ENCODE measurements at places on chromosomes 2 and 18.

DNA sequence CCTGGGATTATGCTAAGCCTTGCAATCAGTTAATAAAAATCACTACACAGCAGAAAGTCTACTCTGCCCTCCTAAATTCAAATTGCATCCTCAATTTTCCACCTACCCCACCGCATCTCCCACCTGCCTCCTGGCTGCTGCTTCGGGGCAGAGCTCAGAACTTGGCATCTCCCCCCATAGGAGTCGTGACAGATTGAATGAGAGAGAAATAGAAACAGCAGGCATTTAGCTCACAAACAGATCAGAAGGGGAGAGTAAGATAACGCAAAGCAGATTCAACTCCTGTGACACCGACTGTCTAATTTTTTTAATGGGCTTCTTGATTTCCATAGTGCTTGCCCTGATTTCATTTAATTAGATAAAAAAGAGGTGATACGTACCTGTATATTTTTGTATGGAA, 24.7 kb upstream of the LRRC30 start:
- no peak for DNase-seq

DNA sequence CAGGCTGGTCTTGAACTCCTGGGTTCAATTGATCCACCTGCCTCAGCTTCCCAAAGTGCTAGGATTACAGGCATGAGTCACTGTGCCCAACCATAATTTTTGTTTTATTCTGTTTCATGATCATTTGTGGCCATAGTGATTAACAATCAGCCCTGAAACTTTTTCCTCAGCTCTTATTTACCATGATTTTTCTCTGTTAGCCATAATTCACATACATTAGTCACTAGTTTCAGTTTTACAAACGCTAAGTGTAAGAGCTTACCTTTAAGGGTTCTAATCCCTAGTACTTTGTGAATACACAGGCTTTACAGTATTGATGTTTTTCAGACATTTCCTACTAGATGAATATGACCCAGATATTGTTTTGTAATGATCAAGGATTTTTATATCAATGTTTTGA, 216.1 kb downstream of the DPP4 start:
- DNase-seq = no peak

DNA sequence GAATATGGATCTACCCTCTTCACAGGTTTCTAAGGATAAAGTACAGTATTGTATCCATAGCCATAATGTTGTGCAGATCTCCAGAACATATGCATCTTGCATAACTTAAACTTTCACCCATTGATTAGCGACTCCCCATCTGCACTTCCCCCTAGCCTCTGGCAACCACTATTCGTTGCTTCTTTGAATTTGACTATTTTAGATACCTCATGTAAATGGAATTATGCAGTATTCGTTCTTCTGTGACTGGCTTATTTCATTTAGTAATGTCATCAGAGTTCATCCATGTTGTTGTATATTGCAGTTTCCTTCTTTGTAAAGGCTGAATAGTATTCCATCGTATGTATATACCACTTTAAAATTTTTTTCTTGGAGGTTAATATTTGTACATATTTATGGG, 128.9 kb downstream of the SMAD7 start:
- DNase-seq = no peak

- no peak for DNase-seq
These were observed 253.8 kb upstream of the LYPD1 start for GRCh38 chr2:132923787-132924186.

GRCh38 chr18:57435846-57436190, 644 bp downstream of the ONECUT2 start:
- DNase-seq = peak; percentile 33

DNA sequence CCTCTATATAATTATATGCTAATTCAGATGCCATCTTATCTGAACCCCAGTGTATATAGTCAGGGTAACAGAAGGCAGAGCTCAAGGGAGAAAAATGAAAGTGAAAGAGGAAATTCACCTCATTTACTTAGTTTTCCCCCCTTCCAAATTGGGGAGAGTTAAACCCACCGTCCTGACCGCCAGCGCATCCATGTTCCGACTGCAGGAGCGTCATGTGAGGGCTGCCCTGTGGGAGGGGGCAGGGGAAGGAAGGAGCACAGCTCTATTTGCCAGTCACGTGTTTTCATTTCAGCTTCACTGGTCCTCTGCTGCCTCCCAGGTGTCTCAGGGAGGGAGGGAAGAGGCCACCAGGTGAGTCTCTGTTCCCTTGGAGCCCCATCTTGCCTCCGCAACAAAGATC, 13.2 kb downstream of the CNNM4 start:
- DNase-seq = no peak

DNA sequence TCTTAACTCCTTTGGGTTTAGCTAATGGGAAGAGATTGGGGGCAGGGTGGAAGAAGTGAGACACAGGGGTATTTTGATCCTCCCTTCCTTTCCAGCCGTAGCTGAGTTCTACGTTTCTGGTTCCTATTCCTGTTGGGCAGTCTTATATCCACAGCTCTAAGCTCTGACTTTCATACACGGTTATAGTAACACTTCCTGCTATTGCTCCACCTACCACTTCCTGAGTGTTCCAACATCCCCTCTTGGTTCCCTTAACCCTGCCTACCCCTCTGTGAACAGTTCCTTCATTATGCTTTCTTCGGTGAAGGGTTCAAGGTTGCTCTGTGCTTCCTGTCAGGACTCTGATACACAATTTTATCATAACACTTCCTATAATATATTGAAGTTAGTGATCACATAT, 205.1 kb downstream of the DNAH7 start:
- no peak for DNase-seq

DNA sequence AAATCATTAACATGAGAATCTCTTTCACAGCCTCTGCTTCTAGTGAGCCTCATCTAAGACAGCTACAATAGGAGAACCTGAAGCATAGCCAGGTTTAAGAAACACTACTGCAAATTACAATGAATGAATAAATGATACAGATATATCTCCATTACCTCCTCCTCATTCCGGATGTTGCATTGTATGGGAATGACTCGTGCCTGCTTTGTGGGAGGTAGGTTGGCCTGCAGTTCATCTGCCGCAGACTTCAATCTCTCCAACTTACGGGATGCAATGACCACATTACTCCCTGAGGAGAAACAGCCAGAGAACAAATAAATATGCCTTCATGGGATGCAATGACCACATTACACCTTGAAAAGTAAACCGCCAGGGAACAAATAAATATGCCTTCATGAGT, 15.4 kb downstream of the PECR start:
- DNase-seq = no peak

- DNase-seq = no peak
These were observed 60.5 kb downstream of the BMPR2 start for GRCh38 chr2:202436626-202437025.

DNA sequence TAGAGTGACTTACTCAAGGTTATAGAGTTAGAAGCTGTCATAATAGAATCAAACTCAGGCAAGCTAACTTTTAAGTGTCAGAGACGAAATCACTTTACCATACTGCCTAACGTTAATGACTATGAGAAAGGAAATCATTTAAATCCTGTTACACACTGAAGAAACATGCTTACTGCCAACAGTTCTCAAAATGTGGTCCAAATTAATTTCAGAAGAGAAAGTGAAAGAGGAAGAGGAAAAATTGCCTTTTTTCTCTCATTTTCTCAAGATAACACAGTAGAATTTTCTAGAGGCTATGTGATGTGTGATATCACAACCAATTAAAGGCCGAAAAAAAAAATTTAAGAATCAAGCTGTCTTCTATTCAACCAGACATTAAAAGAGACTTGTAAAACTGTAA, 1362.7 kb upstream of the CHAC2 start:
- no peak for DNase-seq

- no peak for DNase-seq
These were observed 161.1 kb downstream of the EN1 start for GRCh38 chr2:118686346-118686745.

GRCh38 chr18:54357082-54357659, 487 bp downstream of the STARD6 start:
- DNase-seq = no peak

DNA sequence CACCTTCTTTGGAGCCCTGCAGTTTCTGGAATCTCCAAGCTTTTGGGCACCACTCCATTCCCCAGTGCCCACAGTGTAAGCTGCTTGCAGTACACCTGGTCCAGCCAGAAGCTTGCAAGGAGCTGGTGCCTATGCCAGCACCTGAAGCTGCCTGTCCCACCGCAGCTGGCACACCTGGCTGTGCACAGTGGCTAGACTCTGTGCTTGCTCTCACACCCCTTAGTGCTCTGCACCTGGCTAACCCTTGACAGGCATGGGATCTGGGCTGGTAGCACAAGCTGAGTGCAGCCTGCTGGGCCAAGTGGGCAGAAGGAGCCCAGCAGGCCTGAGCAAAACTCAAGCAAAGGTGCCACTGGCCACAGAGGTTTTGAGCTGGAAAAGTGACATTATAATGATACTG, 183.8 kb upstream of the MC4R start:
- no peak for DNase-seq

DNA sequence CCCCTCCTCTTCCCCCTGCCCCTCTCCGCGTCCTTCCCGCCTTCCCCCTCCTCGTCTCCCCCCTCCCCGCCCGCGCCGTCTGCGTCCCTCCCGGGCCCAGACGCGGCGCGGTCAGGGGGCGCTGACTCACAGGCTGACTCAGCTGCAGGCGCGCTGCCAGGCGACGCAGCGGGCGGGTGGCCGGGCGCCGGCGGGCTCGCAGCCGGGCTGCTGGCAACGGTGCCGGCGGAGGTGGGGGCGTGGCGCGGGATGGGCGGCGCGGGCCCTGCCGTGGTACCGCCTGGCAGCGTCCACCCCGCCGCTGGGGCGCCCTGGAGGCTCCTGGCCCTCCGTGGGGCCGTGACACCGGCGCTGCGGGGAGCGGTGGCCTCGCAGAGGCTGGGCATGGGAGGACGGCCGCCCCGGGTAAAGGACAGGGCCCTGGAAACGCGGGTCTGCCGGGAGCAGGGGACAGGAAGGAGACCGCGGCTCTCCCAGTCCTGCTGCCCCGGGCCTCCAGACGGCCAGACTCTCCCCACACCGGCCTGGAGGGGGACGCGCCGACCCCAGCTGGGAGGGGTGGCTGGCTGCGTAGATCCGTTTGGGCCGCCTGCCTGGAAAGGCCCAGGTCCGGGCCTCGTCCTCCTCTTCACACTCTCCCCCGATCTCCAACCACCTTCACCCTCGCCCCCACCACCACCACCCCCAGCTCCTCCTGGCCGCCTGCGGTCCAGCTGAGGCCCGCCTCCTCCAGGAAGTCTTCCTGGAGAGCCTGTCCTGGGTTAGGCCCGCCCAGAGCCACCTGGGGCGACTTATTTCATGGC, 10.0 kb upstream of the PROC start:
- DNase-seq = peak; percentile 95

DNA sequence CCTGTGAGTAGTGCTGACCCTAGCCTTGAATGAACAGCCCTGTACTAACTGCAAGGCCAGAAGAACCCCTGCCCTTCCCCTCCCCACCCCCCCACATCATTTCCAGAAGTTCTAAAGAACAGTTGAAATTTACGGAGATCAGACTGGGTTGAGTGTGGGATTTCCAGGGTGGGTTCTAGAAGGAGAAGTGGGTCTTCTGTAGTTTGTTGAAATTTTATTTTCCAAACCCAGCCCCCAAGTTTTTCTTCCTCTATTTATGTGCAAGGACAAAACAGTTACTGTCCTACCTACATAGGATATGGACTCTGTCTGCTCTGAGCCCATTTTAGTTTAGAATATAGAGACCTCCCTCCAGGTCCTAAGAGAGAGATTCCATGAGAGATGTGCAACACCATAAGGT, 26.3 kb upstream of the CASP10 start:
- DNase-seq = no peak

DNA sequence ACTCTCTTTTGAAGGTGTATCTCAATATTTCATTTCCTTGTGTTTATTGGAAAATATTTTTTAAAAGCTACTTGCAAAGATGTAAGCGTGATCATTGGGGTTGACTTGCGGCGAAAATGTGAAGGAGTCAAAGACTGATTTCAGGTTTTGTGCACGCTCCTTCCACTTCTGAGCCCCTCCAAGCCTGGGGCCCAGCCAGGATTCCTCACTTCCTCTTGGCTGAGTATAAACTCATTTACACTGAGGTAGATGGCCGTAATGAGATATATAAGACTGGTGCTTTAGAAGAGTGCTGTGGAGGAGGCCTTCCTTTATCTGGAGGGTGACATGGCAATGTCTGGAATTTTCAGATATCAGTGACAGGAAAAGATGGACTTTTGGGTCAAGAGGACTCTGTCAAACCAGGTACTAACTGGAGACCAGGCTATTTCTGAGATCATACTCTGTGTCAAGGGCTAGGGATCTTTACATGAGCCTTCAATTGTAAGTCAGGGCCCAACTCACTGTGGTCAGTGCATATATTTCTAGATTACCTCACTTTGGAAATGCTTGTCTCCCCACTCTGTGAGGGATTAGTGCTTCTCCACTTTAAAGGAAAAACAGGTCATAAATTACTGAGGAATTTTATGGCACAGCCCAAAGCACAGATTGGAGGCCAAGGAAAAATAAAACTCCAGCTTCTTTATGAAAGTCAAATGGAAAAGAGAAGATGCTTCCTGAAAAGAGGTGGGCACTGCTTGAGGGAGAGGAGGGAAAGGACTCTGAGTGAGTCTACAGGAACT, 22.8 kb downstream of the PRKCE start:
- DNase-seq = no peak

DNA sequence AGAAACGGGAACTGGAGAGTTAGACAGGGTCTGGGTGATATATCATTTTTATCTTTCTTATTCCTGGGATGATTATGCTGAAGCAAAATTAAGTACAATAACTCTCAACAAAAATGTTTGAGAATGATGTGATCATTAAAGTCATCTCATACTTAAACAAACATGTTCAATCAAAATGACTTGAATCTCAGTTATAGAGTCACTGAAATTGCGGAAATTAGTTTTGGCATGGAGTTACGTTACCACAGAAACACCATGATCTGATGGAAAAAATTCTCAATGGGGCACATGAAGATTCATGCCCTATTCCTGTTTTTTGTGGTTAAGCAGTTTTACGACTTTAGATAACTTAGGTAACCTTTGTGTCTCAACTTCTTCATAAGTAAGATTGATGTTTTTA, 757.7 kb downstream of the EPHA4 start:
- DNase-seq = no peak

DNA sequence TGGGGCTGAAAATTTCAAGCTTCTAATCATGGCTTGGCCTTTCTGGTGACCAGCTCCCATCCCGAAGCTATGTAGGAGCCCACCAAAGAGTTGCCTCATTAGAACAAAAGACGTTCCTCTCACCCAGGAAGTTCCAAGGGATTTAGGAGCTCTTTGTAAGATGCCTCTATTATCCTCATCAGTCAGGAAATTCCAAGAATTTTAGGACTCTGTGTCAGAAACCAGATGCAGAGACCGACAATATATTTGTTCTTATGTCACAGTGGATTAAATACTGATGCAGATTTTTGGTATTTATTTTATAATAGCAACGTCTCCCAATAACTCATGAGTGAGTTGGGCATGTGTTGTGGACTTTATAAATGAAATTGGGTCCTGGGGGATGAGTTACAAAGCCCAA, 91.8 kb upstream of the SKOR2 start:
- DNase-seq = no peak

GRCh38 chr2:119431976-119432850, 559 bp downstream of the TMEM37 start:
- no peak for DNase-seq

DNA sequence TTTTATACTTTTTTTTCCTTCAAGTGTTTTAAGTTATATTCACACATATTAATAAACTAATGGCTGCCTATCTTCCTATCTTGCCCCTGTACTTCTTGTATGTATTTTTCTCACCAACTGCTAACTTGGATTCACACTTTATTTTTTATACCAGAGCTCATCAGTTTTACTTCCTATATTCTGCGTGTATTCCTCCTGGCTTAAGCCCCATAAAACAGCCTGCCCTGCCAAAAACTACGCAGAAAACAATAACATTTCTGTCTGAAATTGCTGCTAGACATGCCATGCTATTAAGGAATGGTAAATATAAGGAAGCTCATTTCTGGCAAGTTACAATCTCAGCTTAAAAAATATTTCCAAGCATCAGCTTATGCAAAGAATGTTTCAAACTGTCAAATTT, 172.3 kb downstream of the UBE2E3 start:
- no peak for DNase-seq
